LNCaP clone FGC (cell line): ENCODE measurements at places on chromosomes 2 and 18.

DNA sequence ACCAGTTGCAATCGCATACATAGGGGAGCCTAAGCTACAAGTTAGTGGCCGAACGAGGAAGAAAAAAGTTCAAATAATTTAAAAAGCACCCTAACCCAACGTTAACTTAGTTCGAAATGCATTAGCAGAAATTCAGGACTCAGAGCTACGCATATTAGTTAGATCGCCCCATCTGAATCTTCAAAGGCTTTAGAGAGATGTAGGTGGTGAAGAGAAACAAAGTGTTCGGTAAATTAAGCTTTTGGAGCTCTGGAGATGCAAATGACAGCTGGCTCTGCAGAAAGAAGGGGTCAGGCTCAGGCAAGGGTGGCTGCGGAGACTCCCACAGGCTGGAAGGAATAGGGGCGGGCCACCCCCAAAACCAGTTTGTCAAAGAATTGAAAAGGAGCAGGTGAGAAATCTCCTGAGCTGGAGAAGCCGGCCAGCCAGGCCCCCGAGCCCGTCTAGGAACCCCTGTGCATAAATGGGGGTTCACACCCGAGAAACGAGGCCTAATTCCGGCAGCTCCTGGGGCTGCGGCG, 621 bp downstream of the TXNL1 start:
- no peak for DNase-seq

- DNase-seq: no peak
Observed at GRCh38 chr2:58479535-58480140, 238.5 kb upstream of the FANCL start.

GRCh38 chr2:239454507-239454906, 53.7 kb upstream of the HDAC4 start:
- no peak for DNase-seq

DNA sequence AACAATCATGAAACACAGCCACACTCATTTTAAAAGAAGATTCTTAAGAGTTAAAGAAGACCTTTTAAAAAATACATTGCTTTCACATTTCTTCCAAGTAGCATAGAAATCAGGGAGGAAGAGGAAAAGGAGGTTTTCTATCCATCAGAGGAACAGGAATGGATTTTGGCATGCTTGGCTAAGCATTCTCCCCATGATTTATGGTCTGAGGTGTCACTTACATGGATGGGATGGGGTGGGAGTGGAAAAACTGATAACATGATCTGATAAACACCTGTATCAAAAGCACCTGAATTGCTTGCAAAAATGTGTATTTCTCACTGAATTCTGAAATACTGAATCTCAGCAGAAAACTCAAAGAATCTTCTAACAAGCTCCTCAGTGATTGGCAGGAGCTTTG, 265.9 kb downstream of the NRXN1 start:
- DNase-seq: no peak

DNA sequence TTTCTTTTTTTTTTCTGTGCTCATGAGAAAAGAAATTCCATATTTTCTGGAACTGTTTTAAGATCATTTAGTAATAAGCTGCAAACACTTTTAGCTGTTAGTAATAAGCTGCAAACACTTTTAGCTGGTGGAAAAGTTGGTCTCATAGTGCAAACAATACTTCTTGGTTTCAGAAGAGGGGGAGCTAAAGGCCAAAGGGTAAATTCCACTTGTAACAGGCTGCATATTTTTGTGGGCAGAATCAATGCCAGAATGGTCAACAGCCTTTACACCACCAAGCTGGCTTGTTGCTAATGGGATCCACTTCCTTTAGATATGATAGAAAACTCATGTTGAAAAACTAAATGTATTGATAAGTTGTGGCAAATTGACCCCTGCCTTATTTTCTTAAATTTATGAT, 356.8 kb downstream of the NR4A2 start:
- no peak for DNase-seq

GRCh38 chr2:224111576-224111975, 72.5 kb upstream of the SERPINE2 start:
- DNase-seq: no peak

- no peak for DNase-seq
Observed at GRCh38 chr2:155456222-155456621, 757.7 kb downstream of the KCNJ3 start.

DNA sequence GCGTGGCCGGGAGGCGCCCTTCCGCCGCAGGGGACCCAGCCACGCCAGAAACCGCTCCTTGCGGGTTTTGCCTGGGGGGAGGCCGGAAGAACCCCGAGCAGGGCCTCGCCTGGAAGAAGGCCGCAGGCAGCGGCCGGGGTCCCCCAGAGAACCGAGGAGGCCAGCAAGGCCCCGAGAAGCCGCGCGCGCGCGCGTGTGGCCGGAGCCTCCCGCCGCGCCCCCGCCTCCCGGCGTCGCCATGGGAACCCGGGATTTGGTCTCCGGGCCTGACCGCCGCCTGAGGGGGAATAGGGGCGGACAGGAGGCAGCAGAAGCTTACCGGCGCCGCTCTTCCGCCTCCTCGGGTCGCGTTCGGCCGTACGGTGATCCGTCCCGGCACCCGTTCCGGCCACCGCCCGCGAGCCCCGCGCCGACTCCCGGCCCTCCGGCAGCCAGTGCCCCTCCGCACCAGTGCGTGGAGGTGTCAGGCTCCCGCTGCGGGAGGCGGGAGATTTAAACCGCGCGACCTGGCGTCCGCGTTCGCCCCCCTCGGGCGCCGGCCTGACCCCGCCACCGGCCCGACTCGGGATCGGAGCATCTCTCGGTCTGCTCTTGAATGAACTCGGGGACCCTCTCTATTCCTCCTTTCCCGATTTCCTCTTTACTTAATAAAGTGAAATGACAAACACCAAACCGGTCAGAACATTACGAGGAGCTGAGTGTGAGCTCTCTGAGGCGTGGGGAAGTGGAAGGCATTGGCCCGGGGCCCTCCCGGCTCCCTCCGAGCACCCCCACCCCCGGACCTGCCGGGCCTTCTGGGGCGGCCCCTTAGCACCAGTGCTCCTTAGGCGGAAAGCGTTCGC, at the start of gene ICA1L:
Gene ICA1L (minus strand): TSS at position 467 of the 842 bp plus-strand sequence. CDS start 42,757 bp downstream, outside the sequence.
- no peak for DNase-seq

GRCh38 chr18:12998332-12999060, 7.3 kb downstream of the CEP192 start:
- DNase-seq: no peak
